ENCODE measurements at places on chromosomes 7 and 10.
A peak's percentile ranks its signal among the peaks of the same experiment; 100 is the strongest.

DNA sequence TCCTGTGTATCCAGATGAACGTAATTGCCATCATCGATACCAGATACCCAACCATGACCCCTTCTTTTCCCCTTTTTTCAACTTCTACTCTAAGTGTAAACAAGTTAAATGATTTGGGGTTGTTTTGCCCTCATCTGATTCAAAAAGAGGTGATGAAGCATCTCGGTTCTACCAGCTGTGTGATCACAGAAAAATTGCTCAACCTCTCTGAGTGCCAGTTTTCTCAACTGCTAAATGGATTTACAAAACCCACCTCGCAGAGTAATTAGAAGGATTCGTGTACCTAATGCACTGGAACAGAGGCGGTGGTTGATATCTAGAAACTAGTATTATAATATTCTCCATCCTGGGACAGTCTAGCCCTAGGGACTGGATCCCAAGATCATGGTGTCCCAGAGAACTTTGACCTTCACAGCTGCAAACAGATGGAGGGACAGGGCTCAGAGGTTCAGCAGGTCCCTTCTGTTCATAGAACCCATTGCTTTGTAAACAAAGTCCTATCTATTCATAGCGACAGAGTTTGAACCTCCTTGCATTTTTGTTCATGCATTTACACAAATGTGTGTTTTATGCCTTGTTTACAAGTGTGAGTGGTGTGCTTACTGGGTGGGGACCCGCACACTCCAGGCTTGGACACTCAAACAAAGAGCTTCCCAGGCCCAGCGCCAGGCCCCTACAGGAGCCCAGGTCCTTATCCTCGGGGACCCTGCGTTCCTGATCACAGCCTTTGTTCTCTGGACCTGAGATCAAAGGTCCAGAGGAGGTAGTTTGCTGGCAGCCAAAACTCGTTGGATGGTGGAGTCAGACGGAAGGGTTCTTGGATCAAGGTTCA is 46.4 kb downstream of the CALML3 start:
- DNase-seq: no peak

- no peak for DNase-seq
These were observed 564.3 kb upstream of the SORCS1 start for GRCh38 chr10:107728807-107729206.

GRCh38 chr10:22713853-22714478 is 412 bp downstream of the PIP4K2A start:
- DNase-seq: peak; percentile 65

DNA sequence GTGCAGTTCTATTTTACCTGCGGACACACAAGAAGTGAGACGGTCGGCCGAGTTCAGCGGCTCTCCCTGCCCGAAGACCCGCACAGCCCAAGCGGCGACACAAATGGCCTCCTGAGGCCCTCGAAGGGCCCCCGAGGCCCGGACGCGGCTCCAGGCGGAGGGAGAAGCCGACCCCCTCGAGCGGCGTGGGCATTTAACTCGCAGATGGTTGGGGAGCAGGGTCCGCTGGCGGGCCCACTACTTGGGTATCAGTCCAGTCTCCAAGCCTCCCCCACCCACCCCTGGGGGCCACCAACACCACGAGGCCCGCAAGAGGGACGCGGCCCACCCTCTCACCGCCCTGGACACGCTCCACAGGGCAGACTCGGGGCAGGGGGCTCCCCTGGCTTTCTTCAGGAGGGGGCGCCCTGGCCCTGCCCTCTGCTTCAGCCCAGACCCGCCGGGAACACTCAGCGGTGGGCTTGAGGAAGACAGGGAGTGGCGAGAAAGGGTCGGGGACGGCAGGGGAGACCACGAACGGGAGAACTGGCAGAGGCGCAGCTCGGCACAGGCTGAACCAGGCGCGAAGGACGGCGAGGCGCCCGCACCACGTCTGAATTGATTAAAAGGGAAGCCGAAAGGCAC is 1.7 kb downstream of the IGF2BP3 start:
- peak; percentile 48 for DNase-seq

- DNase-seq: no peak
These were observed 74.0 kb upstream of the GSDME start for GRCh38 chr7:24831240-24831639.

- no peak for DNase-seq
These were observed 10.5 kb downstream of the LIPA start for GRCh38 chr10:89241026-89241425.

- DNase-seq: no peak
These were observed 79.6 kb downstream of the TNS3 start for GRCh38 chr7:47502240-47502877.

- DNase-seq: no peak
These were observed 95.5 kb upstream of the AGK start for GRCh38 chr7:141455723-141456122.

DNA sequence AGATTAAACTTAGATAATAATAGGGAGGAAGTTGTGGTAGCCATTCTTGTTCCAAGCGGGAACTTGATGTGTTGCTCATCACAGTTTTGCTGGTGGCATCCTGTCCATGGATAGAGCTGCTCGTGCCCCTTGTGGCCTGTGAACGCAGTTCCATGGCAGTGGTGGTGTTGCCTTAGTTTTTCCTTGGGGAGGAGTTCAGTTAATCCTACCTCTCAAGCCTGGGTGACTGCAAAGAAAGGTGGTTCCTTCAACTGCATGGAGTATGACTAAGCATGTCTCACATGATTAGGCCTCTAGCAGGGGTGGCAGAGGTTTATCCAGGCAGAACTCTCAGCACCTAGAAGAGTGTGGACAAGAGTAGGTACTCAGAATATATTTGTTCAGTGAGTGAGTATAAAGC is 99.7 kb downstream of the MAPK8 start:
- DNase-seq: peak; percentile 26

DNA sequence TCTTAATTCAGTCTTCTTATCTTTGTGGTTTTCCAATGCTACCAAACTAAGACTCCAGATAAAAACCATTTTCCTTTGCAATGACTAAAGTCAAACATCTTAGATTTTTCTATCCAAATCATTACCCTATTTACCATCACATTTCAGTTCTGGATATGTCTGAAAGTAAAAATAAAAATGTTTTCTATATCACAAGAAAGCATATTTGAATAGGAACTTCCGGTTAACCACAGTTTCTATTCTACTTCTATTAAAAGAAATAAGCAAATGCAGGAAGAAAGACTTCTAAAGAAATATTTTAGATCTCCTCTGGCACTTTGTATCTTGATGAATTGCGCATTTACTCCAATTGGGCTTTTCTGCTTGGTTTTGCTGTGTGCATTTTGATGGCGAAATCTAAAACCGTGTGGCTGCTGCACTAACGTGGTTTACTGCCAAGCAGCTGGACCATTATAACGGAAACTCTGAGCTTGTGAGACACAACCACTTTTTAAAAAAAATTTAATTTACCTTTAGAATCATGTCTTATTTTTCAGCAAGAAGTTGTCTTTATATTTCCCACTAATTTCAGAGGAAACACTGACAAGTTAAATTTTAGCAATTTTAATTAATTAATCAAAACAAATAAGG is 146.1 kb downstream of the VPS50 start:
- no peak for DNase-seq

DNA sequence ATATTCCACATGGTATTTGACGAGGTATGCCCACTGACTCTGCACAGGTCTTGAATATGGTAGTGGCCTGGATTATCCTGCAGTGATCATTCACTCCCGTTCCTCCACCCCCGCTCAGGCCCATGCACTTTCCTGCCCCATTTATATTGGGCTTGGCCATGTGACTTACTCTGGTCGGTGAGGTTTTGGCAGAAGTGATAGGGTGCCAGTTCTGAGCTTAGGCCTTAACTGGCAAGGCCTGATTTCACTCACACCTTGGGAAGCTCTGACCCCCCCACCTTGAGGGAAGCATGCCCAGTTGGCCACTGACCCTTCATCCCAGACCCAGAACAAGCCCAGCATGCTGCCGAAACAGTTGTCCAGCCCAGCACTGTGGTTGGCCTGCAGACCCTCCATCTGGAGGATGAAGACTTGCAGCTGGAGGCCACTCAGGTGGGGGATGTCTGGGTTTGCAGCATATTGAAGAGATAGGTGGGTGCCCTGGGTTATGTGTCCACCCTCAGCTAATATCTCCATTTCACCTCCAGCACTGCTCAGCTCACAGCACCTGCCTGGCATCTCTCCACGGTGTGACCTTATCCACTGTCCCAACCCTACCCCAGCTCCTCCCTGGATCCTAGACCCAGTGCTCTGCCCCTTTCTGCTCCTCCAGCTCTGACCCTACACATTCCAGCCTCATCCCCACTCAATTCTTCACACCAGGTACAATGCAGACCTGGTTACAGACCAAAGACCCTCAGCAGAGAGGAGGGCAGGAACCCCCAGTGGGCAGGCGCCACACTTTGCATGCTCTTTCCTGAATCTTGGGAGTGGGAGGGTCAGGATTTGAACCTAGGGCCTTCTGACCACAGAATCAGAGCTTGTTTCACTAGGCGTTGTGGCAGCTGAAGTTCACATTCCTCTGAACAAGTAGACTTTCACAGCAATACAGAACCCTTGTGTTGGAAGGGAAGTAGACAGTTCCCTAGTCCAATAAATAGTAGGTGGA is 138.1 kb upstream of the CHST15 start:
- no peak for DNase-seq

GRCh38 chr7:65239707-65240352 is 133.8 kb upstream of the ZNF92 start:
- DNase-seq: peak; percentile 82

DNA sequence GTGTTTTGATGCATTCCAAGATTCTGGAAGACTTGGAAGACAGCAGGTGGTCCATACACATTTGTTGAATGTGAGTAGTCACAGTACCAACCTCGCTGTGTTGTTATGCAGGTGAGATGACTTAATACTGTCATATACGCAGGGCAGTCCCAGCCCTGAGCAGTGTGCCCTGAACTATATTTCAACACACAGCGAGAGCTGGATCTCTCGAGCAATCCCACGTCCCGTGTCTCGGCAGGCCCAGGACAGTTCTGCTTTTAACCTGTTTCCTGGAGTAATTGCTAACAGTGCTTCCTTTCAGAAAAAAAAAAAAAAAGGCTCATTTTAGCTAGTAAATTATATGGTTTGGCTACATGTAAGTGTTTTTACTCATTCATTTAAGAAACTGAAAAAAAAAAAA is 179.7 kb downstream of the PRKCQ start:
- DNase-seq: no peak

- no peak for DNase-seq
These were observed 20.2 kb upstream of the INSIG1 start for GRCh38 chr7:155277385-155277994.

DNA sequence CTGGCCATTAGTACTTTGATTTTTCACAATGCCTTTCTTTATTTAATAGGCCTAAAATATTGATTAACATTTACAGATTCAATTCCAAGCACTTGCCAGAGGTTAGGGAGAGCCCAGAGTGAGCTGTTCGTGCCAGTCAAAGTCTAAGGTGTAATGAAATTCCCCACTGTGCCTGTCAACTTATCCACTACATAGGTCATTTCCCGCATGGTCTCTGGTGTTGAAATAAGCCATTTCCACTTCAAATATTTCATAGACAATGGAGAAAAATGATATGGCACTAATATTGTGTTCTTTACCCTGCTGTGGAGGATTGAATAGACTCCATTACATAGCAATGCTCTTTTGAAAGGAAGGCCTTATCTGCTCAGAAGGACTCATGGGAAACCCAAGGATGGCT is 978.1 kb upstream of the CELF2 start:
- no peak for DNase-seq

DNA sequence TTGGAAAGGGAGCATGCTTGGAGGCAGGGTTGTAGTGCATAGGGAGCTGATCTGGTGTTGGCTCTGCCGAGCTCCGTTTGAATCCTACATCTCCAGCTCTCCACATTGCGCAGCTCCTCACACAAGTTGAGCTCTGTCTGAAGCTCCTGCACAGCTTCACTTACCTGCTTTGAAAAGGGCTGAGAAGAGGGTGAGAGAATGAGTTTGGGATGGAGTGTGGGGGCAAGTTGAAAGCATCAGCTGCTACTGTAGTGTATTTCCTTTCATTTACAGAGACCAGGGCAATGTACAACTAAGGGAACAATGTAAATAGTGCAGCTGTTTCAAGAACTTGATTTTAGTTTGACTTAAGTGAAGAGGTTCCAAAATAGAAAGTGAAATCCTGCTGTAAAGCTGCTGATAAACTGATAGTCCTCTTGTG is 88.5 kb downstream of the VTI1A start:
- DNase-seq: no peak

DNA sequence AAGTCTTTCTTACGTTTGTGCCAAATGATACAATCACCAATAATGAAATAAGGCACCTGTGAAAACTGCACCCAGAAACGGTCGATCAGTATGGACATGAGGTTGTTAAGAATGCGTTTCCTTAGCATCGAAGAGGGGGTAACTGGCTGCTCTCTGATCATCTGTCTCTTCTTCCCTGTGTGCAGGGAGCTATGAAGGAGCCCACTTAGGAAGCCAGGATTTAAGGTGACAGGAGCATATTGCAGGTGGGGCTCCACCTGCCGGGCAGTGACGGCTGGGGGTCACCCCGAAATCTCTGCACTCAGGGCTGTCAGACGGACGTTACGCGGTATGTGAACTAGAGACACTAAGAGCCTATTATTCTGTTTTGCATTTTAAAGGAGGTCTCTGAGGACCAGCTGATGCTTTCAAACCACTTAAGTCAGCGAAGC is 64.5 kb downstream of the CARD11 start:
- no peak for DNase-seq

- no peak for DNase-seq
These were observed 2.9 kb downstream of the CELF2 start for GRCh38 chr10:11020548-11020942.

- no peak for DNase-seq
These were observed 337.1 kb downstream of the RNLS start for GRCh38 chr10:88245974-88246511.

DNA sequence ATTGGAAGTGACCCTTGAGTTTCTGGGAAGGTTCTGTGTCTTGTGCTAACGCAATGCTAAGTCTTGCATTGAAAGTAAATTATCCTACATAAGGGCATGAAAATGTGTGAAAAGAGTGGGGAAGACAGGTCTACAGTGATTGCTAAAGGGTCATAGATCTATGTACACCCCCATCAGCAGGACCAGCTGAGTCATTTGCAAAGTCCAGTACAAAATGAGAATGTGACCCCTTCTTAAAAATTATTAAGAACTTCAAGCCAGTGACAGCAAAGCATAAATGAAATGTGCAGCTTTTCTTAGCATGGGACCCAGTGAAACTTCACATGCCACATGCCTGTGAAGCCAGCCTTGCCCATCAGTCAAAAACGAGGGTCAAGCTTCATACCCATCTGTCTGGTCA is 640.7 kb upstream of the MKI67 start:
- no peak for DNase-seq

DNA sequence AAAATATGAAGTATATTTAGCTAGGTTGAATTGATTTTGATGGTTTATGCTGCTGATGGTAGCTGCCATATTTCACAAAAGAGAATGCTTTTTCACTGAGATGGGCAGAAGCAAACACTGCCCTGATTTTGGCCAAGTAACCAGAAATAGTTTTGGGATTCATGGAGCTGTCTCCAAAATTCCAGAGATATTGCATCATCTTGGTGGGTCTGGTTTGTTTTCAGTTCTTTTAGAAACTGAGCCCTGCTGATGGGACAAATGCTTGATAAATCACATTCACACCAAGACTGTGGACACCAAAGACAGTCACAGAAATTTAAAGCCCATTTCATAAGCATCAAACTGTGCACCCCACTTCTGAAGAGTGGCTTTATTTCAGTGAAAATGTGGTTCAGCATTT is 140.5 kb downstream of the BICC1 start:
- DNase-seq: no peak

GRCh38 chr7:77550586-77550985 is 13.5 kb downstream of the PTPN12 start:
- no peak for DNase-seq

GRCh38 chr7:83870515-83870914 is 221.6 kb upstream of the SEMA3E start:
- DNase-seq: peak; percentile 10

GRCh38 chr10:118307859-118308258 is 34.3 kb downstream of the FAM204A start:
- no peak for DNase-seq

GRCh38 chr7:33639552-33640197 is 265.7 kb upstream of the BMPER start:
- DNase-seq: no peak

Measured in neural progenitor cell (in vitro differentiated cells).